ENCODE measurements at places on chromosomes 7 and 10.
A peak's percentile ranks its signal among the peaks of the same experiment; 100 is the strongest.

DNA sequence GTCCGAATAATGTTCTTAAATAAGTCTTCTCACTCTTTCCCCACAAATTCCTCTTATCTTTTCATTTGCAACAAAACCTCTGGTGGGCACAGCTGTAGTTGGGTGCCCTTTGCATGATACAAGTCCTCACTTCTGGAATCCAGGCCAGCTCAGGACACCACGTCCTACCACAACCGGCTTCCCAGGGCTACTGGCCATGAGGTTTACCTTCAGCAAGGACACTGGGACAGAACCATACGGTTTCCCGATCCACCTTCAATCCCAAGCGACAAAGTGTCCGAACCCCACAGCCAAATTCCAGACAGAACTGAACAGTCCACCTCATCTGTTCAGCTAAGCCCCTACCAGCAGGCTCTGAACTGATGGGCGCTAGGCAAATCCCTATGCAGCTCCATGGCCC is 174.6 kb downstream of the FAM107B start:
- no peak for DNase-seq

DNA sequence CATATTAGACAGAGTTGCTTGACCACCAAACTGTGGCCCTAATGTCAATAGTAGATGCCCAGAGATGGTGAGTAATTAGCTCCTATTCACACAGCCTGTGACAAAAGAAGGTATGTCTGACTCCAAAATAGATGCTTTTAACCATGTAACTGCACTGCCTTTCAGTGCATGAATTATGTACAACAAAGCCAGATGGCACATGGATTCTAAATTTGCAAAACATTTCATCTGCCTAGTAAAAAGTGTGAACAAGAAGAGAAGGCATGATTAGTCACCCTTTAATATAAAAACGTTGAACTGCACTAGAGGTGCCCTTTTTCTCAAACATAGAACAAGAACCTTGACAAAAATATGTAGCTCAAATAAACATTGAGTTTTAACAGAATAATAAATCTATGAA is 35.5 kb upstream of the PTPRZ1 start:
- no peak for DNase-seq

- no peak for DNase-seq
Observed at GRCh38 chr7:364536-364935, 74.6 kb downstream of the FOXL3 start.

- no peak for DNase-seq
Observed at GRCh38 chr10:11328264-11329061, 283.0 kb downstream of the USP6NL start.

GRCh38 chr10:78764436-78764835 is 304.3 kb upstream of the ZMIZ1 start:
- DNase-seq, result peak; percentile 15

GRCh38 chr10:33036670-33037069 is 78.6 kb upstream of the ITGB1 start:
- no peak for DNase-seq

GRCh38 chr7:28017372-28017771 is 163.2 kb downstream of the JAZF1 start:
- no peak for DNase-seq

- DNase-seq, result no peak
Observed at GRCh38 chr7:122628651-122629411, 70.1 kb downstream of the RNF133 start.

GRCh38 chr10:9858816-9859215 is 1158.9 kb upstream of the CELF2 start:
- DNase-seq, result no peak

DNA sequence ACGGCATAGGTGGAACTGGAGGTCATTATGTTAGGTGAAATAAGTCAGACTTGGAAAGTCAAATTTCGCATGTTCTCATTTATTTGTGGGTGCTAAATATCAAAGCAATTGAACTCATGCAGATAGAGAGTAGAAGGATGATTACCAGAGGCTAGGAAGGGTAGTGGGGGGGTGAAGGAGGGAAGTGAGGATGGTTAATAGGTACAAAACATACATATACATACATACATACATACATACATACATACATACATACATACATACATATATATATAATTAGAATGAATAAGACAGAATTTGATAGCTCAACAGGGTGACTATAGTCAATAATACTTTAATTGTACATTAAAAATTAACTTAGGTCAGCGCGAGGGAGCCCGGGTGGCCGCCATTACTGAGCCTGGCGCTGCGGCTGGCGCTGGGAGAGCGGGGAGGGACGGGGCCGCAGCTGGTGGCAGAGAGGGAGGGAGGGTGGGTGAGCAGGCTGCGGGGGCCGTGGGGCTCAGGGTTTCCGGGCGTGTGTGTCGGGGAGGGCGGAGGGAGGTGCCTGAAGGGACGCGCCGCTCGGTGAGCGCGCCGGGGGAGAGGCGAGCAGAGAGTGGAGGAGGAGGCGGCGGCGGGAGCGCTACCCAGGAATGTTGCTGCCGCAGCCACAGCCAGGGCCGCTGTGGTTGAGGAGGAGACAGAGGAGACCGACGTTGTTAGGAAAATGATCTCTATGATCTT is 85.8 kb upstream of the EGFR start:
- DNase-seq, result peak; percentile 89

DNA sequence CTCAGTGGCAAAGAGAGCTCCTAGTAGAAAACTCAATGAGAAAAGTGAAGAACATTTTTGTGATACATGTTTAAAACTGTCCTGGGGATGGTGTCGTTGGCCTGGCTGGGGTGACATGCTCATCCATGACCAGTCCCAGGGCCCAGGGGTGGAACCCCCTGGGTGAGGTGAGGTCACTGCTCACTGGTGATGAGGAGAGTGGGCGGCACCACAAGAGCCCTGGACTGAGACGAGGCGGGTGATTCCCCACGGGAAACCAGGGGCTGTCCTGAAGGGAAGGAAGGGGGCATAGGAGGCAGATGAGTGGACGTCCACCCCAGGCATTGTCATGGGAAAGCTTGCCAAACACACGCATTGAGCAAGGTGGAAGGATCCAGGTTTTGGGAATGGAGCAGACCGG is 54.6 kb downstream of the HTR5A start:
- peak; percentile 22 for DNase-seq

GRCh38 chr10:123183724-123184123 is 29.5 kb downstream of the BUB3 start:
- DNase-seq, result no peak

DNA sequence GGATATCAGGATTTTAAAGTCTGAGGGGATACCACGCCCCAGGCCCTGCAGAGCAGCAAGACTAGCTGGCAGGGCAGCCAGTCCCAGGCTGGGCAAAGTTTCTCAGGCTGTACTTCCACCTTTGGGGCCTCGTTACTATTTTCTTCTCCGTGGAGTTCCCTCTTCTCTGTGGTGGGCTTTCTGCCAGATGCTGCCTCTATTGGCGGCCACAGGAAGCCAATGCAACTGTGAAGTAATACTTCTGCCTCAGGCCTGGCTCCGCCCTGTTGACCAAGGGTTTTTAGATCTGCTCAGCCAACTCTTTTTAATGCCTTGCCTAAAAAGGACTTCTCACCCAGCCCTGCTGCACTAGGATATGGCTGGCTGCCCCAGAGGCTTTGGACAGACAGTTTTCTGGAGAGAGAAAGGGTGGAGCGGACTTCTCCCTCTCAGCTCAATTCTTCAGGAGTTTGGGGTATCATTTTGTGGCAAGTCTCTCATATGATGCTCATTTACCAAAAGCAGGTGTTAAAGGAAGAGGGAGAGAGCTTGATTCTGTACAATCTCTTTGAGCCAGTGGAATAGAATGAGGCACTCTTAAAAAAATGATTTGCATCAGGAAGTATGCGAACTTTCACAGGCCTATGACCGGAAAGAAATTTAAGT is 67.4 kb downstream of the HHEX start:
- DNase-seq, result peak; percentile 81

- DNase-seq, result no peak
Observed at GRCh38 chr10:32263300-32263699, 83.7 kb downstream of the EPC1 start.

GRCh38 chr10:48604039-48604990 is 558 bp downstream of the ARHGAP22 start:
- DNase-seq, result peak; percentile 49

- no peak for DNase-seq
Observed at GRCh38 chr7:46156086-46156485, 235.0 kb upstream of the IGFBP3 start.

- DNase-seq, result no peak
Observed at GRCh38 chr10:81068460-81068859, 530.8 kb downstream of the SH2D4B start.

DNA sequence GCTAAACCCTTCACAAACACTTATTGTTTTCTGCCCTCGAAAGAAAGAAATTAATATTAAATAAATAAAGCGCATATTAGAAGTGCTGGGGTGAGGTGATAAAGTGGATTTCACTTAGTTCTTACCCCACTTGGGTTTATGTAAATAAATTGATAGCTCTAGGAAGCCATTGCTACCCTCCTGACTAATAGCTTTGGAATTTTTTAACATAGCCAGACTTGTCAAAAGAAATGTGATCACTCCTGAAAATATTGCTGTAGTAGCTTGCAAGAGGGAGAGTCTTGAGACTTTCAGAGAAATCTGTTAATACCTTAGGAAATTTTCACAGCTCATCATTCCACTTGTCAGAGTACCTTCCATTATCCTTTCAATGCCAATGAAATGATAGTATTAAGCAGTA is 7.6 kb downstream of the ARL5B start:
- DNase-seq, result no peak
